ENCODE measurements at places on chromosomes 4 and X. TPM values are rescaled to one million over a fixed set of nuclear protein-coding genes. Genes with fewer than 3 reads are reported as not detected.

Gene CTSO
- total RNA-seq, result 14.5 TPM

Gene F8
- total RNA-seq, result 5.4 TPM

Gene C4orf36
- not detected for total RNA-seq

Gene HS6ST2
- total RNA-seq, result 0.74 TPM

Gene PCDH19
- 3.4 TPM for total RNA-seq

Gene CCDC110
- total RNA-seq, result 1.2 TPM

Measured in vagina (tissue), 2 donors.